Right renal pelvis (tissue), 4 donors: ENCODE measurements at places on chromosomes 11 and 22.

DNA sequence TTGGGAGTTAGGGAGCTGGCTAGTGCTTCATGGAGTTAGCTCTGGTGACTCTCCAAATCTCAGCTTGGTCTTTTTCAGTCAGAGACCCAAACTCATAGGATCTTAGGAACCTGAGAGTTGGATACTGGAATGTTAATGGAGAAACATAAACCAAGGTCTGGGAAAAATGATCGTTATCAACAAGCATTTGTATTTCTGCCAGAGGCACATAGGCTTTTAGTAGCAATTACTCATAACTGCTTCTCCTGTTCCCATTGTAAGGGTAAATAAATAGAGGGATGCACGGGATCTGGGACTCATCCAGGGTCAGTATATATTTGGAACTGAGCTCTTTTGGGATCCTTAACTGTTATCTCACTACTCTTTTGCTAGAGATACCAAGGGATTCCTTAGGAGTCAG, 4.8 kb downstream of the BARX2 start:
- no peak for DNase-seq

DNA sequence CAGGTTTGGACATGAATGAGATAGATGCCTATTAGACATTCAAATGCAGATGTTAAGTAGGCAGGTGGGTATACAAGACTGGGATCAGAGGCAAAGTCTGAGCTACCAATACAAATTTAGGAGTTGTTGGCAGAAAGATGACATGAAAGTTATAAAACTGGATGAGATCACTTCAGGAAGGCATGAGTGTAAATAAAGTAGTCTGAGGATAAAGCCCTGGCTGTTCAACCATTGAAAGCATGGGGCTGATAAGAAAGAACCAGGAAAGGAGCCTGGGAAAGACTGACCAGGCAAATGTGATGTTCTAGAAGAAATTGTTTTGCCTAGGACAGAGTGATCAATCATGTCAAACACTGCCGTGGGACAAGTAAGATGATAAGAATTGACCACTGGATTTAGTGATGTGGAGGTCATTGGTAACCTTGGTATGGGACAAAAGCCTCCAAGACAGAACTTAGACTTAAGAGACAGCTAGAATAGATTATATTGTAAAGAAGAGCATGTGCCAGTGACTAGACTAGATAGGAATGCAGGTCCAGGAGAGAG, 98.5 kb downstream of the EHF start:
- no peak for DNase-seq

DNA sequence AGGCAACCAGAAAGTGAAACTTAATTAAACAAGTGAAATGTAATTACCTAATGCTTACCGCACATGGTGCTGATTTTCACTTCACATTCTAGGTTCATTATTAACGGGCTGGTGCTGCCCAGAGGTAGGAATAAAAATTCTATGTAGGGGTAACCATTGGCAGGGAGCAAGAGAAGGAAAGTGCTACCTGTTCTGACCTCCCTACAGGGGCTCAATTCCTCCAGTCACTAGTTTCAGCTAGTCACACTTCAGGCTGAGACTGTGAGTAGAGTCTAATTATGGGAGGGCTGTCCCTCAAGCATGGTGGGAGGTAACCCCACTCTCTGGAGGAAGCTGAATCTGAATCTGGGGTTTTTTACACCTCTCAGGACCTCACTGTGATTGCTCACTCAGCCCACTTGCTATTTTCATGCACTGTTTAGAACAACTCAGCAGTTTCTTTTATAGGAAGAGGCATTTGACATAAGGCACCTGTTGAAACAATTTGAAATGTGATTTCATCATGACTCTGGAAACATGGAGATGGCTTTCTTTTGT, 75.4 kb downstream of the MAML2 start:
- DNase-seq: no peak

- no peak for DNase-seq
Observed at GRCh38 chr11:112523031-112523430, 262.4 kb upstream of the PLET1 start.

GRCh38 chr11:33941637-33942160, 49.8 kb upstream of the LMO2 start:
- no peak for DNase-seq

DNA sequence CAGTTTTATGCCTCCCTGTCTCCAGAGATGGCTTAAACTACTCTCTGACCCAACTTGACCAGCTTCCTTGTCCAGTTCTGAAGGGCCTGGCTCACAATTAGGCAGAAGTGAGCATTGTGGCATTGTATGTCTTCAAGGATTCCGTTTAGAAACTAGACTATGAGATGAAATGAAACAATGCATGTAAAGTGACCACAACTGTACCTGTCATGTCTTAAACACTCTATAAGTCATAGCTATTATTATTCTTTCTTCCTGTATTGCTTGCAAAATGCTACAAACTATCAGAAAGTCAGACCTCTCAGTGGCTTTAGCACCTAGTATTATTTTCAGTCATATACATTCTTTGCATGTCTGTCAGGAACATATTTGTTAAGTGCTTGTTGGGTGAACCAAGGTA, 127.9 kb upstream of the MTMR2 start:
- no peak for DNase-seq

GRCh38 chr22:50192436-50193204, 6.9 kb downstream of the TRABD start:
- no peak for DNase-seq

DNA sequence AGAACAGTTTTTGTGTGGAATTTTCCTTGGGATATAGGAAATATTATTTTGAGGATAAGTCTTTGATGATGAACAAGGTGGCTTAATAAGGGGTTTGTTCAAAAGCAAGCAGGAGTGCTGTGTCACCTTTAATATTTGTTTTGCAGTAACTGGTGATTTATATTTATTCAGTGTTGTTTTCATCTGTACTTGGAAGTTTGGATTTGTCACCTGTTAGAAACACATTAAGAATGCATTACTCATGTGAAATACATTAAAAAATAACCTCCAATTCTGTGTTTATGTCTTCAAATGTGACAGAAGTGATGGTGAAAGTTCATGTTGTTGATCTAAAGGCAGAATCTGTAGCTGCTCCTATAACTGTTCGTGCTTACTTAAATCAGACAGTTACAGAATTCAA, 70.5 kb downstream of the DKK3 start:
- no peak for DNase-seq

DNA sequence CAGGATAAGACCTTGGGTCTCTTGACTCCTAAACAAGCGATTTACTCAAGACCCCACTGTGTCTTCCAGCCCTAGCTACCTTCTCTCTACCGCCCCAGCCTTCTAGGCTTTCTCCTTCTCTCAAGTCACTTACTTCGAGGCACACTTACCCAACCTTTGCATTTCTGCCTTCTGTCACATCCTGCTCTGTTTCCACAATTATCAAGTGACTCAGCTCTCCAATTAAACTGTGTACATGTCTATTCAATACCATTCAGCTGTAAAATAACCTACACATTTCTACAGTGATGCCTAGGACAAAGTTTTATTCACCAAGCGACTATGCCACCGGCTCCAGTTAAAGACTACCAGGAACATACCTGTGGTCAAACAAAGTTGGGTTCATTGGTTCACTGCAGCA, 69.0 kb downstream of the LARGE1 start:
- no peak for DNase-seq

GRCh38 chr11:129842138-129842537, 26.5 kb downstream of the TMEM45B start:
- DNase-seq: no peak

GRCh38 chr22:37320726-37321677, 38.7 kb downstream of the CYTH4 start:
- DNase-seq: no peak

- DNase-seq: no peak
Observed at GRCh38 chr11:123174196-123175183, 20.6 kb downstream of the CLMP start.

DNA sequence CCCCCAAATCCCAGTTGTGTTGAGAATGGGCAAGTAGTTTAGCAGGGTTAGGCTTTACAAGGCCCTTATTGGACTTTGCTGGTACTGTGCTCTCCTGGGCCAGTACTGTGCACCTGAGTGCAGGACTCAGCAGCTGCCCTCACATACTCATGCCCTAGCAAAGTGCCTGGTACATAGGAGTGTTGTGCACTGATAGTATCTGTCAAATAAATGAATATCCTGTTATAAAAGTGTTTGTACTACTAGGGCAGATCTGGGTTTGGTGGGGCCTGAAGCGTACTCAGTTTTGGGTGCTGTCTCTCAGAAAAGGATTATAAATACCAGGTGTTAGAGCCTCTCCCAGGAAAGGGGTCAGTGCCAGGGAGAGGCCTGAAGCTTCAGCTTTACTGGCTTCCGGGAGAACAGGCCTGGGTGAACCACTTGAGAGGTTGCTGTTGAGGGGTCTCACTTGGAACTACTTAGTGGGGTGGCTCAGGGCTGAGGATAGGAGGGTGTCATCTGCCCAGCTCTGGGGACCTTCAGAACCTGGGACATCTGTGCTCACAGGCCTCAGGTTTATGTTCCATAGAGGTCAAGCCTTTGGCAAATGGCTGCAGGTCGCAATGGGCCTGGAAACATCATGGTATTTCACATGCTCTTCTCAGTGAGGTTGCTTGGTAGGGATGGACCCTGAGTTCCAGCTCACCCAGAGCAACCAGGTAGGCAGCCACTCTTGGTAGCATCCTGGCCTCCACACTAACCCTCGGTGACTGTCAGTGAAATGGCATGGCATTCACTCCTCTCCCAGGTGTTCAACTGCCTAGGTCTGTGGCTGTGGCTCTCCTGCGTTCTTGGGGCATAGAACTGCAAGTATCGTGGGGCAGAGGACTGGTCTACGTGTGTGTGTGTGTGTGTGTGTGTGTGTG, 106.1 kb downstream of the ZBTB16 start:
- DNase-seq: no peak

GRCh38 chr11:40139536-40139935, 1319.9 kb downstream of the LRRC4C start:
- no peak for DNase-seq

- no peak for DNase-seq
Observed at GRCh38 chr11:36313750-36314433, 17.8 kb downstream of the PRR5L start.

DNA sequence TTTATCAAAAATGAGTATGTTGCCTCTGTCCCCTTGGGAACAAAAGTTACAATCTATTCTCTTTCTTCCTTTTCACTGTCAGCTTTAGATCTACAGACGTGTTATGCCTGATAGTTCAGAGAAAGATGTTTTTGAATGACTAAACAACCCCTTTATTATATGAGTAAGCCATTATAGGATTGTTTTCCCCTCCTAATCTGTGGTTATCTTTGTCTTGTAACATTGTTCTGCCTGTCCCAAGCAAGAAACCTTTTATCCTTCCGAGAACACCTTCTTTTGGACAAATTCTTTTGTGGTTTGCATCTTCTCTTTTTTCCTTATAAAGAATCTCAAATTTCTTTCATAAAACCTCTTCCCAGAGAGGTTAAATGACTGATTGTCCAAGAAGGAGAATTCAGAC, 208.4 kb downstream of the DDX10 start:
- no peak for DNase-seq

DNA sequence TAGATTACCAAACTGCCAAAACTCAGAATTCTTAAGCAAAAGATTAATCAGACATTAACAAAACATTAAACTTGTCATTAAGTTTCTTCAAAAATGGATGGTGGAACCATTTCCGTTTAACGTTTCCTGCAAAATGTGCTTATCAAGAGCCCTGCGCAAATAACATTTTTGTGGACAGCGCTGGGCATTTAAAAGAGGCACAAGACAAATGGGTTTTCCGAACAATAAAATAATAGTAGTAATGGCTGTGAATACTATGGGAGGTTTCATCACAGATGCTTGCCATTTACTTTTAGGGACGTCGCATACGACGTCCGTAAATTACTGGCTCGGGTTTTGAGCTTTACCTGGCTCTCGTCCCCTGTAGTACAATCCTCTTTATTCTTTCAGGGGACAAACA, 1.1 kb downstream of the NPAT start:
- DNase-seq: no peak

DNA sequence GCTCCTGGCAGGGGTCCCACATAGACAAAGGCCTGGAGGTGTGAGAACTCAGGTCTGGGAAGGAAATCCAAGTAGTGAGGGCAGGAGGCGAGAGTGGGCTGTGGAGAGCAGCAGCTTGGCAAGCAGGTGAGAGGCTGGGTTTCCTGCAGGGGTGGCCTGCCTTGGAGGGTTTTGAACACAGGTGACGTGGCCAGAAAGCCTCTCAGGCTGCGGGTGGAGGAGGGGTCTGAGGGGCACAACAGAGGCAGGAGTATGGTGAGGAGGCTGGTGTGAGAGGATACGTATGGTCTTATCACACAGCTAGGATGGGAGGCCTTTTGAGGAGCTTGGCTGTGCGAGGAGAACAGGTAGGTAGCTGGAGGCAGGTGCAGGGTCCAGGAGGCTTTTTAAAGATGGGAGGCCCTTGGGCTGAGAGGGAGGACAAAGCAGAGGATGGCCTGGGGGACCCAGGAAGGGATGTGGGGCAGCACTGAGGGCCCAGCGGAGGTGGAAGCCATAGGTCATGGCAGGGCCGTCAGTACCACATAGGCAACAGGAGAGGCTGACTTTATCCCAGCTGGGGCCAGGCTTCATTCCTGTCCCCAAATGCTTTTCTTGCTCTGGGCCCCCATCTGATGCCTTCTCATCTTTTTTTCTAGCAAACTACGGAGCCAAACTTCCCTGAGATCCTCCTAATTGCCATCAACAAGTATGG, 84.4 kb downstream of the MYO7A start:
- no peak for DNase-seq

DNA sequence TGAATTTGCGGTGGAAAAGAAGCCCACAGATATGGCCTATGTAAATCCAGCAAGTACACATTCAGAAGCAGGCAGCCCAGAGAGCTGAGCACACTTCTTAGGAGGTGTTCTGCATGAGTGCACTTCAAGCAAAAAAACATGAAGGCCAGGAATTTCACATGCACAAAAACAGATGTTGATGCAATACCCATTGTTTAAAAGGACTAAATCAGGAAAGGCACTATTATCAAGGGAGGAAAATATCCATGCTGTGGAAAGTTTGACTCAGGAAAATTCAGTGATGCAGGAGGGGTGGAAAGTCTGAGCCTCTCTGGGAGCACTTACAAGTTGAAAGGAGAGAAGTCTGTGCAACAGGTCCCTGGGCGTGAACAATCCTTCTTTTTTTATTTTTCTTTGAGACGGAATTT, 15.8 kb upstream of the CARS1 start:
- no peak for DNase-seq

- no peak for DNase-seq
Observed at GRCh38 chr11:120352405-120352804, 16.2 kb downstream of the ARHGEF12 start.

GRCh38 chr11:47991894-47992293, 11.5 kb downstream of the PTPRJ start:
- no peak for DNase-seq

- DNase-seq: no peak
Observed at GRCh38 chr11:126307706-126308105, 3.8 kb downstream of the DCPS start.

GRCh38 chr11:45141631-45142030, 4.8 kb upstream of the PRDM11 start:
- no peak for DNase-seq

DNA sequence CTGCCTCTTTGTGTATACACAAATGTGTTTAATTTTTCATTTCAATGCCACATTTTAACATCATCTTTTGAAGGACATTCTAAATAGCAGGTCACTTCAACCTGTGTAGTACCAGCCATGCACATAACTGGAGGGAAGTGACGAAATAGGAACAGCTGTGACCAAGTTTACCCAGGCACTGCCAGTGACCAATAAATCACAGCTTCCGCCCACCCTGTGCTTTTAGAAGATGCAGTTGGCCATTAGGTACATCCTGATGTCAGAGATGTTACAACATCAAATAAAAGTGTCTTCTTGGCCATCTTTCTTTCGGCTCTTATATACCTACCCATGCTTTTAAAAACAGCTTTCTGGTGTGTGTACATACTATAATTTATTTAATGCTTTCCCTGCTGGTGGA, 7.8 kb downstream of the LDLRAD3 start:
- no peak for DNase-seq
